ENCODE measurements at places on chromosomes 6 and 20.

- no peak for DNase-seq
Observed at GRCh38 chr6:169854813-169855212, 103.4 kb downstream of the ERMARD start.

GRCh38 chr20:12051206-12052163, 133.8 kb downstream of the BTBD3 start:
- no peak for DNase-seq

DNA sequence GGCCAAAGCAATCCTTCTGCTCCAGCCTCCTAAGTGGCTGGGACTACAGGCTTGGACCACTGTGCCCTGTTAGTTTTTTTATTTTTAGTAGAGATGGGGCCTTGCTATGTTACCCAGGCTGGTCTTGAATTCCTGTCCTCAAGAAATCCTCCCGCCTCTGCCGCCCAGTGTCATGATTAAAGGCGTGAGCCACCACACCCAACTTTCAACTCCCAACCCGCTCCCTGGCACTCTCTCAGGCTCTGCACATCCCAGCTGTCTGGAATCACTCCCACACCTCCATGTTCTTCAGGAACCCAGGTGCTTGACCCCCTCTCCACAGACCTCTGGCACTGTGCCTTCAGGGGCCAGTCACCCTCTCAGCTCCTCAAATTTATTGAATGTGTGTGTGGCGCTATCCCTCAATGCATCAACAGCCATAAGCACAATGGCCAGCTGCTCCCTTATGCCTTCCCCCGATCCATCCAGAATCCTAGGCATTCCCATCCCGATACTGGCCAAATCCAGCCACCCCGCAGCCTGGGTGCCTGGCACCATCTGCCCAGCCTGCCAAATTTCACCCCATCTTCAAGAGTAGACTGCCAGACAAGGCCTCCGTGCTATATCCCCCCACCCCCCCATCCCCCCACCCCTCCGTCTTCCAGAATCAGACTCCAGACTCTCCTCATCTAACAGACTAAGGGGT, 647 bp upstream of the POU5F1 start:
- DNase-seq, result no peak

DNA sequence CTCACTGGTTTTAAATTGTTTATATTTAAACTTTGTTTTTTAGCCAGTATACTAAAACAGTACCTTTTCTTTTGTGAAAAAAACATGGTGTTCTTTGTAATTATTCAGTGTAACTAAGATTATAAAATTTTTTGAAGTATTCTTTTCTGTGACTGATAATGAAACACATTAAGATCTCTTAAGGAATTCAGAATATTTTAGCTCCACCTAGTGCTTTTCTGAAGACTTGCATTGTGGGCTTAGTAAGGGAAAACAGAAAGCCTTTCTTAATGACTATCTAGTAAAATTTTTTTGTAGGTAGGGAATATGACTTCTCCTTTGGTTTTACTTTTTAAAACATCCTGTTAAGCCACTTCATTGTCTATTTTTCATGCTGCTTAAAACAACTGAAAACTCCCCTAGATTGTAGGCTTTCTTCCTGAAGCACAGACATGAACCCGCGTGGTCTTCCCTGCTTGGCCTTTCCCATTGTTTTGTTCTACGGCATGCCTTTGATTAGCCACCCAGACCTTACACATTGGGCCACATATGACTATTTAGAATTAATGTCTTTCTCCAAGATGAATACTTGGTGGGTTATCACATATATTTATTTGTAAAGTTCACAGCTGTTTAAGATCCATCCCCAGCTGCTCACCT, 72.1 kb downstream of the AFDN start:
- DNase-seq, result peak; percentile 21

DNA sequence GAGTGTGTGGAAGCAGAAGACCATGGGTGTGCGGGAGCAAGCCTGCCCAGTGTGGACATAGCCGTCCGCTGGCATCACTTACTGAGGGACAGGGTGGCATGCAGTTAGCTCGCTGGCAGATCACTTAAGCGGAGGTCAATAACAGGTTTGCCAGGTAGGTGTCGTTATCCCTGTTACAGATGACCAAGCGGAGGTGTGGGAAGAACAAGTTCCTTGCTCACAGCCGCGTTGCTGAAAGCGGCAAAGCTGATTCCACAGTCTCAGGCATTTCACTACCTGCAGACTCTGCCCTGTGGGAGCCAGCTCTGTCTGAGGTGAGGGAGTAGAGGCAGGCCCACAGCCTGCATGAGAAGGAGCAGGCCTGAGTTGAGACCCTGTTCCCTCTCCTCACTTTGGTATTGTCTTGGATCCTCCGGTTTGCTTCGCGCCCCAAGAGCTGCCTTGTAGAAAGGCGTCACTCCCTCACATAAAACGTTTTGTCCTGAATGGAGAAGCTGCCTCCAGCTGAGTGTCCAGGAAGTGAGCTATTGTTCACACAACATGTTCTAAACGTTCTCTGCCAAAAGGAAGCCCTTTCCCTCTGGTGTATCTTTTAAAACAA, 96.9 kb downstream of the TCP11 start:
- no peak for DNase-seq

DNA sequence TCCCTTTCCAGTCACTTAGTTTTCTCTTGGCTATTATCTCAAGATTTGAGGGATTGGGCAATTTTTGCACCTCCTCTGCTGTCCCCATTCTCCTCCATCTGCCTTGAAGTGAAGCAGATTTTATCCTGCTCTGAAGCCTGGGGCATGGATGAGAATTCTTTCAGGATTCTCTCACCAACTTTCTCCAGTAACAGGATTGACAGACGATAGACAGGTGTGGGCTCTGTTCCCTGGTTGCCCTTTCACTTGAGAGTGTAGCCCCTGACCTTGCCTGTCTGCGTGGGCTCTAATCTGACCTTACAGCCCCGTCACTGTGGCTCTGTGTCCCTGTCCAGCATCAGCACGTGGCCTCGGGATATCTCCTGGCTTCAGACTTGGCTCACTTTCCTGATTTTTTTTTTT, 27.1 kb downstream of the CDYL start:
- no peak for DNase-seq

- peak; percentile 93 for DNase-seq
Observed at GRCh38 chr6:113856625-113857555, at the start of gene MARCKS. Gene MARCKS, plus strand, starts transcription at chr6:113857345. Its CDS starts 401 bp downstream, at chr6:113857746.

GRCh38 chr6:99498421-99498820, 16.8 kb downstream of the USP45 start:
- DNase-seq, result no peak

DNA sequence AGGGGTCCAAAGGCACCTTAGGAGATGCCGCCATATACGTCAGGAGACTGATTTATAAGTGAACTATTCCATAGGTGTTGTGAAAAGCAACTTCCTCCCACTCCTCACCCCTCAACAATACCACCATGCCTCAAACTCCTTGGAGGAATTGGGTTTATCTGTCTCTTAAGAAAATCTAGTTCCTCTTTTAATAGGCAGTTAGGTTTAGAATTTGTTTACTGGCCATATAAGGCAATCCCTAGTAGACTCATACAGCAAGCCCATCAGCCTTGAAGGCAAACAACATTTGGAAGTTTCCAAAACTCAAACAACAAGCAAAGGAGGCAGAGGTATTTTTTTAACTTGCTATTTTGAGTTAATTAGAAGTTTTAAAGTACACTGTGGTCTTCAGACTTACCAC, 66.1 kb downstream of the PRND start:
- no peak for DNase-seq

DNA sequence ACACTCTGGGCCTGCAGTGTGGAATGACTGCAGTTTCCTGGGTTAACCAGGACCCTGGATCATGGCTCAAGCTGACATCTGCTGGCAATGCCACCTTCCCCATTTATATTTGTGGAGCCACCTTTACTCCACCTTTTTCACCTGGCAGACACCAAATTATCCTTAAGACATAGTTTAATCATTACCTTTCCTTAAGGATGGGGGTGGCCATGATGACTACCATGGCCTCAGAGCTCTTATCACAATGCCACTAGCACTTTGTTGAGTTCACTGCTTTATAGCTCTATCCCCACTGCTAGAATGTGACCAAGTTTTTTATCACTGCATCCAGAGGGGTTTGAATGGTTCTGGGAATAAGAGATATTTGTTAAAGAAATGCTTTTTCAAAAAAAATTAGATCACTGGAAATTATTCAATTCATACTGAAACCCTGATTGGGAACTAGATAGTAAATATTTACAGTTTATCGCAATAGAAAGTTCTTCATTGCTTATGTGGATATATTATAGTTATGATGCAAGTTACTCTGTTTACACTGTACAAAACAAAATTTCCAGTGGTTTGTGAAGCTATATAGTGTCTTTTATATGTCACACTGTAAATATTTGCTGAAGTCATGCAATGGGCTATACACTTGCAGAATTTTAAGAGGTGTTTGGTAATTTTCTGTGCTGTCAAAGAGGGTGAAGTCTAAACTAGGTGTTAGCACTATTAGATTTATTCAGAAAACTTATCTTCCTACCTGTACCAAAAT, 37.3 kb upstream of the IFNGR1 start:
- DNase-seq, result no peak

DNA sequence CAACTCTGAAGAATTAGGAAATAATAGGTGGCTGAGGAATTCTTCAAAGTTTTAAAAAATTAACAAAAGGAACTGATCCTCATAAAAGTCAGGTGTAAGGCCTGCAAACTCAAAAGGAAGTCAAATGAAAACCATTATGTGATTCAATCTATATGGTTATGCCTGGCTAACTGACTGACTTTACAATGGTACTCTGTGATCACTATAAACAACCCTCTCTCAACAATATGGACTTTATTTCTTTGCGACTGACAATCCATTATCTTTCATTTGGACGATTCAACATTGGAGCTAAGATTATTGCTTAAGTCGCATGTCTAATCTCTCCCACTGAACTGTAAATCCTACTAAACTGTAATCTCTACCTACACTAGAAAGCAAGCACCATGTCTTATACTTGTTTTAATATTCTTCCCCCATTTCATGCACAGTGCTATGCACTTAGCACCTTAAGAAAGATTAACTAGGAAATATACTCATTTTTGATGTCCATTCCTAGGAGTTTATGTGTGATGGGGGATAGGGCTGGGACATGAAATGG, 1.4 kb downstream of the STK38 start:
- no peak for DNase-seq
